Renal cortex interstitium (tissue), 15 donors: ENCODE measurements at places on chromosomes 12 and 14.
A peak's percentile ranks its signal among the peaks of the same experiment; 100 is the strongest.

DNA sequence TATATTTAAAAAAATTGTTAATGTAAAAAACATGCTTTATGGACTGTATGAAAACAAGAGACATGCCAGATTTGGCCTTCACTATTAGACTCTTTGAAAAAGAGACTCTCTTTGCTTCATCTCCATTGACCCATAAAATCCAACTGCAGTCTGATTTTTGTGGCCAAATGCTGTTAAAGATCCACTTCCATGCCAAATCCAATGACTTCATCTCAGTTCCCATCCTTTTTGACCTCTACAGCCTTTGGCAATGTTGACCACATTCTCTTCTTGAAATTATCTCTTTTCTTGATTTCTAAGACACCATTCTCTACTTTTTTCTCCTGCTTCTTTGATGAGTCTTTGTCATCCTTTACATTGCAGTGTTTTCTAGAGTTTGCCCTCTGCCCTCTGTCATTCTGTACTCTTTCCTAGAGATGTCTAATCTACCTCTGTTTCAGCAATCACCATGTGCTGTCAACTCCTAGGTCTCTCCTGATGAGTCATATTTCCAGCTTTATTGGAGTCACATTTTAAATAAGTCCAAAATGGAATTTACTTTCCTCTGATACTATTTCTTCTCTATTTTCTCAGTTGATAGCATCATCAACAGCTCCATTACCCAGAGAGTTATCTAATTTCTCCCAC is 2.4 kb downstream of the TMPRSS12 start:
- DNase-seq, result no peak

- no peak for DNase-seq
Observed at GRCh38 chr14:99511421-99512109, 30.4 kb downstream of the CCNK start.

DNA sequence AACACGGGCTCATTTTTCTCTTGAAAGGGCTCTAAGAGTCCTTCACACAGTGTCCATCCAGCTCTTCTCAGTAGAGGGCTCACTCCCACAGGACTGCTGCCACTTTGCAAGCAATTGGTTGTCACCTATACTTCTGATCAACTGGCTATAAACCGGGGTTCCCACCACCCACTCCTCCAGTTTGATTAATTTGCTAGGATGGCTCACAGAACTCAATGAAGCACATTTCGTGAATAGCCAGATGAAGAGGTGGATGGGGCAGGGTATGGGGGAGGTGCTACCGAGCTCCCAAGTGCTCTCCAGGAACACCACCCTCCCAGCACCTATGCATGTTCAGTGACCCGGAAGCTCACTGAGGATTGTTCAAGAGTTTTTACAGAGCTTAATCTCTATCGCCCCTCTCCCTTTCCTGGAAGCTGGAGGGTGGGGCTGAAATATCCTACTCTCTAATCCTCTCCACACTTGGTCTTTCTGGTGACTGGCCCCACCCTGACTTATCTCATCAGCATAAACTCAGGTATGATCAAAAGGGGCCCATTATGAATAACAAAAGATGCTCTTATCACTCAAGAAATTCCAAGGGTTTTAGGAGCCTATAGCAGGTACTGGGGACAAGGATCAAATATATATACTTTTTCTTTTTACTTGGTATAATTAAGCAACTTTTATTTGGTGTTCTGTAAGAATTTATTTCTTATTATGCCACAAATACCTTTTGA is 13.9 kb upstream of the EGLN3 start:
- DNase-seq, result no peak

DNA sequence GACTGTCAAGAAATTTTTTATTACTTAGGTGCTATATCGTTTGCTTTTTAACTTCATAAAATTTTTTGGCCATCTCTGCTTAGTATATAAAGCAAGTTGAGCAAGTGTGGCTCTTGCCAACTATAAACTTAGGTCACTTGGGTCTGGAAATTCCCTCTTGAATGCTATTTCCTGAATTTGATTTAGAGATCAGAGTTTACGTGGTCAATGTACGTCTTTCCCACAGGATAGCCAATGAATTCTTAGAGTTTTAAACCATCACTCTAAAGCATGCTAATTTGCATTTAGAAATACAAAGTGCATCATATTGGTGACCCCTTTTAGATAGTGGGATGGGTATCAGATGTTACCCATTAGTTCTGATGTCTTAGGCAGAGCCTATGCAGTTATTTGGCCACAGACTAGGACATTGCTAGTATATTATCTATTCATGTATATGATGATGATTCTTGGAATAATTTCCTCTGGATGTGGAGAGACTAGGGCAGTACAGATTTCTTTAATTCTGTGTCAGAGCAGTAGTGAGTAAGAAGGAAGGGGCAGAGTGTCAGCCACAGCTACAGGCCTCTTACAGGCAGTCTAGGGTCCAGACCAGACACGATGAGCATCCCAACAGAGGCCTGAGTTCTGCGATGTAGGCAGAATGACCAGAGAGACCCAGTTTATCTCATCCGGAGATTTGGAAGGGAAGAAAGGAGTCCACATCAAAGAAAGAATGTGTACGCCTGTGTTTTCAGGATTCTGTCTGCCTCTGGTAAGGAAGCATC is 30.3 kb downstream of the SCN8A start:
- no peak for DNase-seq

DNA sequence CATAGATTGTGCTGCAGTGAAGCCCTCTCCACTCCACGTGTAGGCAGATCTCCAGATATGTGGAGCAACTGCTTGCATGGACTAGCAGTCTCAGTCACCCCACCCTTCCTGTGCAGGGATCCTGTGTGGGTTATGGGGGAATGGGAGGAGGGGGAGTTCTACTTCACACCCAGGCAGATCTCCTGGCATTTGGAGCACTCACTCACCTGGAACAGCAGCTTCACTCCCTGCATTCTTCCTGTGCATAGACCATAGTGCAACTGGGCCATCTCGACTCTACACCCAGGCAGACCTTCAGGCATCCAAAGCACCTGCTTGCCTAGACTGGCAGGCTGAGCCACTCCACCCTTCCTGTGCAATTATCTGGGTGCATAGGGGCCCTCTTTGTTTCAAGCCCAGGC is 96.0 kb upstream of the PCED1B start:
- no peak for DNase-seq

GRCh38 chr12:49790741-49791555 is 37.3 kb downstream of the NCKAP5L start:
- DNase-seq, result peak; percentile 8
